ENCODE measurements at places on chromosomes 5 and 9.

DNA sequence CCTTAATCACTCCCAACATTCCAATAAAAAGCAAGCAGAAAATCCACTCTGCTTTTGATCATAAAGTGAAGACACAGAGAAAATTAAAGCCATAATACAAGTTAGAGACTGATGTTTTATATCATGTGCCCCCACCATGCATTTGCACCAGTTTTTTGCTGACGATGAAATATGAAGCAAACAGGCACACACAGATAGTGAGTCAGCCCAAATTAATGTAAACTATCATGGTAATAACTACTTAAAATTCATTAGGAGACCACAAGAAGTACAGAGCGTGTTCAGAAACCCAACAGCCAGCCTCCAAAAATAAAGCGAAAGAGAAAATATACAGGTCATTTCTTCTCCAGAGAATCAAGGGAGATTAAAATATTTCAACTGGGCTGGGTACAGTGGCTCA lies 46.4 kb upstream of the KDM4C start:
- no peaks in the 10 kb centered on the region for H3K36me3 ChIP-seq
- no peak overlapping the region for H3K27ac ChIP-seq
- 0 out of 2 replicates have a peak, but pooled peaks cover 2% of the 10 kb centered on the region for H3K4me1 ChIP-seq
- no peak overlapping the region for H3K4me3 ChIP-seq
- DNase-seq, result no peak
- H3K27me3 ChIP-seq, result no peaks in the 10 kb centered on the region

DNA sequence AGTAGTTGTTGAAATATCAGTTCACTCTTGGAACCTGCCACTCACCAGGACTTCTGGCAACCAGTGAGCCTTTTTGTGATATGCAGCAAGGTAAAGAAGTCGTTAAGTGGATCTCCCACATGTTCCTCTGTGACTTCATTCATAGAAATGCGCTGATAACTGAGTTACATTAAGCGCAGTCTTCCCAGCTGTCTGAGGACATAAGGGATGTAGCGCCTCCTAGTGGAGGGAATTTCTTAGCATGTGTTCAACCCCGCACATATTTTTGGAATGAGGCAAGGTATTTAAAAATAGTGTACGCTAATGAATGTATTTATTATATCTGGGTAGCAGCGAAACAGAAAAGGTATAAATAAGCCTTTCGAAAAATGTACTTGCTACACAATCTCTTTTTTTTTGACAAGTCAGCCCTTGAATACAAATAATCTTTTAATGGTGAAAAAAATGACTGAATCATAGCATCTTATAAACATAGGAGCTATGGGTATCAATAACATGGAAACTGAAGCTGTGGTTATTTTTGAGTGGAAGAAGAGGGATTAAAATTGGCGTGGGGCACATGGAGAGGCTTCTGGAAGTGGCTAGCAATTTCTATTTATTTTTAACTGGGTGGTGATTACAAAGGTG lies 38.0 kb downstream of the PALM2AKAP2 start:
- H3K36me3 ChIP-seq, result no peaks in the 10 kb centered on the region
- peak; percentile 88 for DNase-seq
- H3K4me1 ChIP-seq, result peaks cover 3% of the 10 kb centered on the region

DNA sequence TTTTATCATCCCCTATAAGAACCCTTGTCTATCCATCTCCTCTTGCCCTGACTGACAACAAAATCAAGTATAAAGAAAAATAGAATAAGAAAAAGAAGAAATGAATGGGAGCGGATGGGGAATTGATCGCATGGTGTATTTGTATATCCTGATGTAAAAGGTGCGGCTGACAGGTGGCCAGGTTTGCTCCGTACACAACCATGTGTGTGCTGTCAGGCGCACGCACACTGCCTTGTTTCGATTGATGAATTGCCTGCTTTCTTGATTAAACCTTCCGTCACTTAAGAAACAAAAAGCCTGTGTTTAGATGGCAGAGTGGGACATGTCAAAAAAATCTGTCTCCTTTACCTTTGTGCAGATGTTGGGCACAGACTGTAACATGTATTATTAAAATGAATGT lies 102.6 kb downstream of the MVB12B start:
- H3K4me1 ChIP-seq, result peaks cover 2% of the 10 kb centered on the region
- no peaks in the 10 kb centered on the region for H3K36me3 ChIP-seq
- H3K27me3 ChIP-seq, result no peaks in the 10 kb centered on the region
- no peak overlapping the region for H3K27ac ChIP-seq
- no peak overlapping the region for H3K4me3 ChIP-seq

GRCh38 chr9:137825324-137825989 lies 52.1 kb upstream of the CACNA1B start:
- no peak for DNase-seq
- no peaks in the 10 kb centered on the region for H3K27me3 ChIP-seq
- no peak overlapping the region for H3K4me3 ChIP-seq
- no peak overlapping the region for H3K27ac ChIP-seq

GRCh38 chr9:129640871-129641749 lies 841 bp downstream of the ASB6 start:
- no peak for DNase-seq
- H3K4me3 ChIP-seq, result peak overlapping the region; percentile 89
- peaks cover 2% of the 10 kb centered on the region for H3K4me1 ChIP-seq

DNA sequence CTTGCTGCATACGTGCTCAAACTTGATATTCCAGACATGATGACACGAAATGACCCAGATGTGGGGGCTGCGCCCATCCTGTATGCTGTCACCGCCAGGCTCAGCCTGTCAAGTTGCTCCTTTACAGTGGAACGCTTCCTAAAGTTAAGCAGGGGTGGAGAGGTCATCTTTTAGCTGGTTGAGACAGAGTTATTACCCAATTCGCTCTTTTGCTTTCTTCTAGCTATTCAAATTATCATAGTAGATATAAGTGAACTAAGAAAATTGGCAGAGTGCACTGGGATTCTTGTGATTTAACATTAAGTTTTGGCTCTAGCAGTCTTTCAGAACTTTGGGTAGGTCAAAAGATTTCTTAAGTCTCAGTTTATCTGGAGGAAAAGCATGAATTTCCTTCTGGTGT lies 69.8 kb upstream of the BASP1 start:
- no peak overlapping the region for H3K27ac ChIP-seq
- no peaks in the 10 kb centered on the region for H3K27me3 ChIP-seq
- H3K4me3 ChIP-seq, result no peak overlapping the region

GRCh38 chr5:19546521-19546920 lies 441.5 kb downstream of the CDH18 start:
- H3K27me3 ChIP-seq, result no peaks in the 10 kb centered on the region
- no peaks in the 10 kb centered on the region for H3K4me1 ChIP-seq
- DNase-seq, result no peak
- no peak overlapping the region for H3K27ac ChIP-seq

- no peak overlapping the region for H3K27ac ChIP-seq
- H3K27me3 ChIP-seq, result no peaks in the 10 kb centered on the region
- no peaks in the 10 kb centered on the region for H3K4me1 ChIP-seq
- H3K36me3 ChIP-seq, result no peaks in the 10 kb centered on the region
- DNase-seq, result no peak
- H3K4me3 ChIP-seq, result no peak overlapping the region
Measured at GRCh38 chr5:106380736-106381135, 1290.0 kb downstream of the EFNA5 start.

DNA sequence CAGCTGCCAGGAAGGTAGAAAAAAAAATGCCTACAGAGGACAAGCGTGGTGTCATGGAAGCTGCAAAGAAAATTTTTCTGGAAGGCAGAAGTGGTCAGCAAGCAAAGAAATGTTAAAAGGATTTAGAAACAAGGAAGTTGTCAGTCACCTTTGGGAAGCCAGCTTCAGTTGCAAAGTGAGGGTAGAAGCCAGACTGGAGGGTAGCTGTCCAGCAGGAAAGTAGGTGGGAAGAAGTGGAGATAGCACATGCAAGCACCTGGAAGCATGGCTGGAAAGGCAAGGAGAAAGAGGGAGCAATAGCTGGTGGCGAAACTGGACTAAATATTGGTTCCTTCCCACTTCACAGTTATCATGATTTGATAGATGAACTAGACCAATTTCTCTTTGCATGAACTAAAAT lies 54.3 kb downstream of the ADRB2 start:
- H3K36me3 ChIP-seq, result no peaks in the 10 kb centered on the region
- H3K4me3 ChIP-seq, result no peak overlapping the region
- no peaks in the 10 kb centered on the region for H3K27me3 ChIP-seq
- no peaks in the 10 kb centered on the region for H3K4me1 ChIP-seq

GRCh38 chr5:126178521-126178920 lies 244.7 kb upstream of the GRAMD2B start:
- H3K27ac ChIP-seq, result no peak overlapping the region
- no peaks in the 10 kb centered on the region for H3K4me1 ChIP-seq
- no peak overlapping the region for H3K4me3 ChIP-seq
- H3K27me3 ChIP-seq, result no peaks in the 10 kb centered on the region
- no peaks in the 10 kb centered on the region for H3K36me3 ChIP-seq

- DNase-seq, result no peak
- no peaks in the 10 kb centered on the region for H3K36me3 ChIP-seq
- no peak overlapping the region for H3K27ac ChIP-seq
Measured at GRCh38 chr9:78973907-78974306, 597.9 kb upstream of the TLE4 start.

GRCh38 chr5:122492675-122493074 lies 180.6 kb downstream of the SNCAIP start:
- H3K4me1 ChIP-seq, result no peaks in the 10 kb centered on the region
- no peak overlapping the region for H3K27ac ChIP-seq
- DNase-seq, result no peak
- no peaks in the 10 kb centered on the region for H3K36me3 ChIP-seq
- H3K27me3 ChIP-seq, result no peaks in the 10 kb centered on the region

- no peaks in the 10 kb centered on the region for H3K36me3 ChIP-seq
- no peaks in the 10 kb centered on the region for H3K27me3 ChIP-seq
- H3K4me1 ChIP-seq, result no peaks in the 10 kb centered on the region
- no peak for DNase-seq
Measured at GRCh38 chr9:122192914-122193525, 33.3 kb downstream of the MORN5 start.

- H3K4me3 ChIP-seq, result no peak overlapping the region
- no peak for DNase-seq
- no peaks in the 10 kb centered on the region for H3K36me3 ChIP-seq
- H3K27ac ChIP-seq, result no peak overlapping the region
Measured at GRCh38 chr9:104993291-104993963, 65.5 kb upstream of the ABCA1 start.

DNA sequence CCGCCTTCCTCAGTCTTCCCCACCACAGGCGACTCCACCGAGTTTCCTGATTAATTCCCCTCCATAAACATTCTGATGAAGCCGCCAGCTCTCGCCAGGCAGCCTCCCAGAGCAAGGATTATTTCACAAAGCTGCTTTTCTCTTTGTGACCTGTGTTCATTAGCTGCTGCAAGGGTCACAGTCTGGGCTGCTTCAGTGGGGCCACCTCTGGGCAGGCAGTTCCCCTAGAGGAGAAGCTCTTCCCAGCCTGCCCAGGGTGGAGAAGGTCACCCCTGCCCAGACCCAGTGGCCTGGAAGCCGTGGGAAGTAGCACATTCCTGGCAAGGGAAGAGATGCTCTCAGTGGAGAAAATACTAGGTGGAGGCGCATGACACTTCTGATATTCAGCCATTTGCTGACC lies 58.4 kb upstream of the RAPGEF1 start:
- DNase-seq, result no peak
- H3K27ac ChIP-seq, result no peak overlapping the region
- H3K4me1 ChIP-seq, result peaks cover 2% of the 10 kb centered on the region

- DNase-seq, result peak; percentile 27
- no peak overlapping the region for H3K27ac ChIP-seq
- H3K36me3 ChIP-seq, result no peaks in the 10 kb centered on the region
- no peak overlapping the region for H3K4me3 ChIP-seq
- H3K27me3 ChIP-seq, result no peaks in the 10 kb centered on the region
Measured at GRCh38 chr5:169116961-169117461, 183.9 kb downstream of the SLIT3 start.

DNA sequence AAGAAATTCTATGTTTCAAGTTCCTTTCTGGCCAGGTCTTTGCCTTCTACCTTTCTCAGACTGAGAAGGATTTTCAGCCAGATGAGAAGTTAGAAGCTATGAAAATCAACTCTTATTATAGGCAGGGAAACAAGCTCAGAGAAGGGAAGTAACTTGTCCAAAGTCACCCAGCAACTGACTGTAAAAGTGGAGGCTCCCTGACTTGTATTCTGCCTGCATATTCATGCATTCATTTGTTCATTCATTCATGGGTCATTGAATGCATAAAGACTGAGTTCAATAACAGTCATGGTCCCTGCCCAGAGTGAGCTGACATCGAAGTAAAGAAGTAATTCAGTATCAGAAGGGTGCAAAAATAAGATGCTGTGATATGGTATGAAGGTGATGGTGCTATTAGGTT lies 239.6 kb downstream of the PAPPA start:
- H3K4me1 ChIP-seq, result no peaks in the 10 kb centered on the region
- H3K36me3 ChIP-seq, result no peaks in the 10 kb centered on the region
- H3K4me3 ChIP-seq, result no peak overlapping the region
- DNase-seq, result no peak

DNA sequence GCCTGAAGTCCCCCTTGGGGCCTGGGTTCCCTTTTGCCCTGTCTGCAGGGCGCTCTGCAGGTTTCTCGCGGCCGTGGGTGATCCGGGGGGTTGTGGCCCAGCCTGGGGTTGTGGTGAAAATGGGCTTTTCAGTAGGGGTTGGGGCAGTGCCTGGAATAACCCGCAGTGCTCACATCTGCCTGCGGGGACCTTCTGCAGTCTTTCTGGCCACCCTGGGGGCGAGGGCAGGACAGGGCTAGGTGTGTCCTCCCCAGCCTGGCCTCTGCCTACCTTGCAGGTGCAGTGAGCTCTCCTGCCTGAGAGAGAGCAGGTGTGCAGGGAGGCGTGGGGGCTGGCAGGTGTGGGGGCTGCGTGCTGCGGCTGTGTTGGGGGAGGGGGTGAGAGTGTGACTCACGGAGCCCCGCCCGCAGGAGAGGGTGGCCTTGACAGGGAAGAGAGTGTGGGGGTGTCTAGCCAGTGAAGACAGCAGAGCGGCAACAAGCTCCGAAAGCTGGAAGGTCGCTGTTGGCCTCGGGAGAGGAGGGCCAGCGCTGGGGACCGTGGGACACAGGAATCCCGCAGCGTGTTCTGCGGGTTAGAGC lies 131.4 kb downstream of the MRPL36 start:
- peaks cover 14% of the 10 kb centered on the region for H3K27me3 ChIP-seq
- no peak overlapping the region for H3K27ac ChIP-seq
- H3K36me3 ChIP-seq, result no peaks in the 10 kb centered on the region
- H3K4me1 ChIP-seq, result no peaks in the 10 kb centered on the region

DNA sequence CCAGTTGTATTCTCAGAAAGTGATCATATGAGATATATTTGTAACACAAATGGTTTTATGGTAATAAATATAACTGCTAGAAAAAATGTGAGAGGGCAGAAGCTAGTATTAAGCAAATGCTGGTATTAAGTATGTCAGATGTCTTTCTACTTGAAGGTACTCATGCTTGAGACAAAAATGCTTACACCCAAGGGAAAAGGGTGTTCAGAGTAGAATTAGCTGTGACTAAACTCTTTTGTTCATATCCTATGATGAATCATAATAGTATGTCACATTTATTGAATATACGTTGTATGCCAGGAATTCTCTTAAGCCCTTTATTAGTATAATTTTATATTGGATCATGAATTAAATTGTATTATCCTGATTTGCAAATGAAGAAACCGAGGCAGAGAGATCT lies 2.2 kb downstream of the ADGRV1 start:
- H3K4me1 ChIP-seq, result no peaks in the 10 kb centered on the region
- H3K36me3 ChIP-seq, result no peaks in the 10 kb centered on the region
- no peak overlapping the region for H3K4me3 ChIP-seq
- H3K27ac ChIP-seq, result no peak overlapping the region
- no peaks in the 10 kb centered on the region for H3K27me3 ChIP-seq

GRCh38 chr9:2664174-2665065 lies 42.8 kb downstream of the VLDLR start:
- H3K27me3 ChIP-seq, result no peaks in the 10 kb centered on the region
- no peaks in the 10 kb centered on the region for H3K36me3 ChIP-seq
- no peak overlapping the region for H3K27ac ChIP-seq
- H3K4me3 ChIP-seq, result no peak overlapping the region

GRCh38 chr5:61966997-61967396 lies 339.0 kb upstream of the KIF2A start:
- DNase-seq, result no peak
- no peak overlapping the region for H3K27ac ChIP-seq
- H3K36me3 ChIP-seq, result no peaks in the 10 kb centered on the region
- no peaks in the 10 kb centered on the region for H3K27me3 ChIP-seq

All from iPS DF 6.9 (cell line).